ENCODE measurements at places on chromosomes 11 and 22.

GRCh38 chr11:119650251-119650650 is 78.7 kb downstream of the NECTIN1 start:
- DNase-seq = no peak

GRCh38 chr22:40028098-40028425 is 33.3 kb downstream of the FAM83F start:
- no peak for DNase-seq

DNA sequence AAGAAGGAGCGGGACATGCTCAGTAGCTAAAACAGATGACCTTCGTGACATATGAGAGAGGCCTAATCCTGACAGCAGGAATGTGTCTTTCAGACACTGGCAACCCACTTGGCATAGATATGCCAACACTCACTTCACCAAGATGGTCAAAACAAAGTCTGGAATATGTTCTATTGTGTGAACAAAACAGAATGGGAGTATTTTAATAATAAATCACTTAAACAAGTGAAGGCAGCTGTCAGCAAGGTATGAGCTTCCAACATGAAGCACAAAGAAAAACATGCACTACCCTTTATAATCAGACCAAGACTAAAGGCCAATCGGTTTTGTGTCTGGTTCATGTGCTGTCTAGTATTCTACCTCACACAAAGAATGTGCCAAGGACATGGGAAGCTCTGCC is 23.1 kb downstream of the CCDC34 start:
- no peak for DNase-seq

DNA sequence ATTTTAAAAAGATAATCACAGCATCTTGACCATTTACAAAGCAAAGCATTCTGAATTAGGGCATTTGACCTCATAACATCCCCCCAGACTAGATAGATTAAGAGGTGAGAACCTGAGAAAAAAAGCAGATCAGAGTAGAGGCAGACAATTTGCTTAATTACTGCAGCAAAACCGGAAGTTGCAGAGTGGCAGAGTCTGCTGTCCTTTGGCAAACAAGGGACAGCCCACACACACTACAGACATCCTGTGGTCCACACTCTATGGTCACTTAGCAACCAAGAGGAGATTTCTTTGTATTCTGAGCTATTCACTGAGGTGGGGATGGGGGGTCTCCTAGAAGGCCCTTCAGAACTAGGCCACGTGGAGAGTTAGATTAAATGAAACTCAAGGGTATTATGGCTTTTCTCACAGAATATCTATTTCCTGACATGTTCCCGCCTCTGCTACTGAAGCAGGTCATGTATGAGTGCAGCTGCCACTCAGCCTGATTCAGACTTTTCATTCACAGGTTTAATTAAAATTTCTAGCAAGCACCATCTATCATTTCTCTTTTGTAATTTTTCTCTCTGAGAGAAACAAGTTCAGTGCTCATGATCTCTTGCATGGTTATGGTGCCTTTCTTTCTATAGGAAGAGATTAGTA is 48.5 kb downstream of the SVIP start:
- DNase-seq = no peak

GRCh38 chr22:25841775-25842174 is 99.8 kb downstream of the MYO18B start:
- no peak for DNase-seq

- DNase-seq = no peak
Observed at GRCh38 chr11:72730243-72730642, 22.0 kb downstream of the ARAP1 start.

DNA sequence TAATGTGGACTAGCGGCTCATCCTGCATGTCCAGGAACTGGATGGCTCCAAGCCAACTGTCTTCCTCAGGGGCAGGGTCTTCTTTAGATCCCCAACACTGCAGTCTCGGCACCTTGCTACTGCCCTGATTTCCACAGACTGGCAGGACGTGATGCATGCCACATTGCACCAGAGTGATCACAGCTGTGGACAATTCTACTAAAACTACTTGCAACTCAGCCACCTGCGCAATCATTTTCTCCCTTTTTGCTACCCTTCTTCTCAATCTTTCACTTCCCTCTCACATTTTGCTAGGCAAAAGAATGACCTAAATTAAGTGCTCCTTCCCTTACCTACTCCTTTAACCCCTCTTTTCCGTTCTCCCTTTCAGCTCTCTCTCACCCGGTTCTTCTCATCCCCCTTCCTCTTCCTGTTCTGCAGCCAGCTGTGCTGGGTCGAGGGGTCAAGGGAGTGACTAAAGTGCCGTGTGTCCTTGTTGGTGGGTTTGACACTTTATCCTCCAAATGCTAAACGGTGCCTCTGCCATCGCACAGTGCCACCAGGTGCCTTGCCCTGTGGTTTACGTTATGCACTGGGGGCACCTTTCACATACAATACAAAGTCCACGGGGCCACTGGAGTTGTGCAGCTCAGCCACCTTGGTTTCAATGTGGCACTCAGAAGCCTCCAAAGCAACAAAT is 11.5 kb upstream of the PEX26 start:
- no peak for DNase-seq

DNA sequence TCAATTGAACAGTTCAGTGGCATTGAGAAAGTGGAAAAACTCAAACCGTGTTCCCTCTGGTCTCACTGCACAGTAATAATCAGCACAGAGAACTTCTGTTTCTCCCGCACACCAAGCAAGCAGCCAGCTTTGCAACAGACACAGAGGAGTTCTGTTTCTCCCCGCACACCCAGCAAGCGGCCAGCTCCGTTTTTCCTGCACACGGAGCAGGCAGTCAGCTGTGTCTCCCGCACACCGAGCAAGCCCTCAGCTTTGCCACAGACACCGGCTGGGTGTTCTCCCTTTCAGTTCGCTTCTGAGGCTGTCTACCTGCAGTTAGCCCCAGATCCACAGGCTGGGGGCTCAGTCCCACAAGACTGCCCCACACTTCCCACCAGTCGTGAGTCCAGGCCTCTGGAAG is 9.9 kb upstream of the TALDO1 start:
- DNase-seq = no peak

- no peak for DNase-seq
Observed at GRCh38 chr11:69380451-69380901, 86.5 kb downstream of the MYEOV start.

Data from substantia nigra (tissue), 51 donors.